ENCODE measurements at places on chromosomes 5 and 9.
A peak's percentile ranks its signal among the peaks of the same experiment; 100 is the strongest.

DNA sequence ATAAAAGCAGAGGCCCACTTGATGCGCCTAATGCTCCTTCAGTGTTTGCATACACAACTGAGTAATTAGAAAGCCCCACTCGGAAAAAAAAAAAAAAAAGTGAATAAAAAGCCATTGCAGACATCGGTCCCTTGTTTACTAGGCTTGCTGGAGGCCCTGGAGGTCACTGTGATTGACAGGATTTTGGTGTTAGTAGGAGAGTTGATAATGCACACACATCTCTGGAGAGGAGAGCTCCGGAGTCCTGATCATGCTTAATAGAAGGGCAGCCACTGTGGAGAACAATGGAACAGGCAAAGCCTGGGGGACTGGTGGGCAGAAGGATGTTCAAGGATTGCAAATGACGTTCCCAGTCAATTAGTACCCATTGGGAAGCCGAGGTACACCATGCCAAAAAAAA is 152.5 kb downstream of the EFNA5 start:
- DNase-seq = no peak

GRCh38 chr9:92333282-92333634 is 7.5 kb downstream of the CENPP start:
- no peak for DNase-seq

DNA sequence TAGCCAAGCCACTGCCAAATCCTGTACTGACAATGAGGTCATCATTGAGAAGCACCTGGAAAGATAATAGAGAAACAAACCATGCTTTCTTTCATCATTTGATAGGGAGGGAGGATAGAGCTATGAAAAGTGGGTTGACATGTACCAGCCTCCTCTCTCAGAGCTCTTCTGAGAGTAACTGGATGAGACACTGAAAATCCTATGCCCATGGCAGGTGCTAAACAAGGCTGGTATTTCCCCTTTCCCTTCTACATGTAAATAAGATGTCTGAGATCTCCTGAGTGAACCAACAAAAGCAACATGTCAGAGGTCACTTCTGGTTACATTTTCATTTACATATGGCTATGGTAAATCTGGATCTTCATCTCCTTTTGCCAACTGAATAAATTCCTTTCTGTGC is 45.3 kb upstream of the TRAF1 start:
- no peak for DNase-seq

- no peak for DNase-seq
Observed at GRCh38 chr5:33679791-33680190, 212.0 kb downstream of the ADAMTS12 start.

GRCh38 chr5:59039296-59040023 is 456.6 kb downstream of the RAB3C start:
- peak; percentile 49 for DNase-seq

DNA sequence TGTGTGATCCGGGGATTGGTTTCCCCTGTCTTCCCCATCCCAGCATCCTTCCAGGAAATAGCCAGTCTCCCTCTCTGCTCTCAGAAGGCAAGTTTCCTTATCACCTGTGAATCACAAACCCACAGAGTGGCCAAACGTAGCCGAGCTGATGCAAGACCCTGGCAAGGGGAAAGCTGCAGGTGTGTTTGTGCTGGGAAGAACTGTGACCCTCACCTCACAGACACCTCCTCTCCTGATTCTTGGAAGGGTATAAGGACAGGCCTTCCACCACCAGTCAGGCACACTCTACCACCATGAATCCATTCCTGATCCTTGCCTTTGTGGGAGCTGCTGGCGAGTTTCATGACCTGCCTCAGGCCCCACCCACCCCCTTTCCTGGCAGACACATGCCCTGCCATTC is at the start of gene PRSS3:
PRSS3 (plus strand) TSS at position 281 of the 400 bp plus-strand sequence; CDS start at position 294, 13 bp downstream.
- no peak for DNase-seq

GRCh38 chr5:90096415-90097081 is 313.0 kb downstream of the CETN3 start:
- DNase-seq = peak; percentile 59

- DNase-seq = no peak
Observed at GRCh38 chr9:27059907-27060306, 49.1 kb upstream of the TEK start.

GRCh38 chr5:169647566-169647965 is 10.5 kb downstream of the DOCK2 start:
- no peak for DNase-seq

- peak; percentile 17 for DNase-seq
Observed at GRCh38 chr5:36305571-36306326, 4.0 kb upstream of the RANBP3L start.

- no peak for DNase-seq
Observed at GRCh38 chr5:35819668-35820067, 37.0 kb upstream of the IL7R start.

All from HS-27A (cell line).